Pancreas (tissue), 10 donors: ENCODE measurements at places on chromosomes 1 and 21. TPM values are rescaled to one million over a fixed set of nuclear protein-coding genes. Genes with fewer than 3 reads are reported as not detected.

Gene IVNS1ABP
- total RNA-seq, result 27.5 TPM

Gene GCSAML
- not detected for total RNA-seq

Gene EVA1C
- 10.0 TPM for total RNA-seq

Gene SDHC
- total RNA-seq, result 38.7 TPM

DNA sequence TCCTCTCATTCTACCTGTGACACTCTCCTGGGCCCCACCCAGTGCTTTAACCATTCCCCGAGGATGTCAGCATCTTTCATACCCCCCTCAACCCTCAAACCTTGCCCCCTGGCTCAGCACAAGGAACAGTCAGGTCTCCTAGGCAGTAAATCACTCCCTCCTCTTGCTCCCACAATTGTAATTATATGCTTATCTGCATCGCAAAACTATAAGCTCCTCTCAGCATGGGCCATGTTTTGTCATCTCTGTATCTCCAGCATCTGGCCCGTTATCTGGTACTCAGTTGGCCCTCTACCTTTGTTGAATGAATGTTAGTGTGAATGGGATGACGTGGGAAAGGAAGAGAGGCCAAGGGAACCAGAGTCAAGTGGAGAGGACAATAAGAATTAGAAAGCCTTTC lies 2.8 kb upstream of the ELOVL1 start:
- DNase-seq, result no peak
- peaks cover 14% of the 10 kb centered on the region for H3K4me1 ChIP-seq
- no peak overlapping the region for H3K4me3 ChIP-seq
- H3K27ac ChIP-seq, result no peak overlapping the region
- H3K36me3 ChIP-seq, result no peaks in the 10 kb centered on the region

- H3K27ac ChIP-seq, result no peak overlapping the region
- no peaks in the 10 kb centered on the region for H3K27me3 ChIP-seq
- no peak overlapping the region for H3K4me3 ChIP-seq
- H3K4me1 ChIP-seq, result no peaks in the 10 kb centered on the region
These were observed 41.1 kb downstream of the PRKAA2 start for GRCh38 chr1:56686169-56686568.

DNA sequence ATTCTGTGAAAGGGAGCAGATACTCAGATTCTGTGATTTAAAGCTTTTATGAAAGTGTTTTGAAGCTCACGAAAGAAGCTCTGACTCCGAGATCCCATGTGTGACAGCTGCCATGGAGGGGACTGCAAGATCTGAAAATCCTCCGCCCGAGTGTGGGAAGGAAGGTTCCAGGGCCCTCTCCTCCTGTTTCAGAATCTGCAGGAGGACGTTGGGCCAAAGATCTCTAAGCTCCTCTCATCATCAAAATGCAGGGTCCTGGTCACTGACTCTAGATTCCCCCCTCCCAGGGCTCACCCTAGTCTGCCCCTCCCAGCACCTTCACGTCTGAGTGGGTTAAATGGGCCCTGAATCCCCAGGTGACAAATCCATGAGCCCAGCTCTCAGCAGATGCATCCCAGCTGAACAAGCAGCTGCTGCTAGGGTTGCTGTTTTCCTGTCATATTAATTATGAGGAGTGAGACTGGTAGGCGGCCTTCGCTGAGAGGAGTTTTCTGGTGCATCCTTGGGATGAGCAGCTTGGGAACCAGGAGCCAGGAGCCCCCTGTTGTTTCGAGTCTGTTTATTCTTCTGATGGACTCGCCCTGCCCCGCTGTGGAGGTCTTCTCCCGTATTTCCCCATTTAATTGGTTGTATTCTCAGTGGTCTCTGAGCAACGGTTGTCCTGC lies 402.0 kb downstream of the MATN1 start:
- H3K36me3 ChIP-seq, result no peaks in the 10 kb centered on the region
- H3K4me3 ChIP-seq, result no peak overlapping the region
- H3K27me3 ChIP-seq, result no peaks in the 10 kb centered on the region
- H3K4me1 ChIP-seq, result no peaks in the 10 kb centered on the region

GRCh38 chr1:168422203-168422847 lies 121.5 kb downstream of the XCL2 start:
- H3K27ac ChIP-seq, result no peak overlapping the region
- no peak overlapping the region for H3K4me3 ChIP-seq
- DNase-seq, result no peak
- no peaks in the 10 kb centered on the region for H3K36me3 ChIP-seq

GRCh38 chr1:96400089-96400488 lies 321.5 kb upstream of the PTBP2 start:
- H3K27me3 ChIP-seq, result no peaks in the 10 kb centered on the region
- no peaks in the 10 kb centered on the region for H3K4me1 ChIP-seq
- no peak for DNase-seq
- H3K36me3 ChIP-seq, result no peaks in the 10 kb centered on the region

DNA sequence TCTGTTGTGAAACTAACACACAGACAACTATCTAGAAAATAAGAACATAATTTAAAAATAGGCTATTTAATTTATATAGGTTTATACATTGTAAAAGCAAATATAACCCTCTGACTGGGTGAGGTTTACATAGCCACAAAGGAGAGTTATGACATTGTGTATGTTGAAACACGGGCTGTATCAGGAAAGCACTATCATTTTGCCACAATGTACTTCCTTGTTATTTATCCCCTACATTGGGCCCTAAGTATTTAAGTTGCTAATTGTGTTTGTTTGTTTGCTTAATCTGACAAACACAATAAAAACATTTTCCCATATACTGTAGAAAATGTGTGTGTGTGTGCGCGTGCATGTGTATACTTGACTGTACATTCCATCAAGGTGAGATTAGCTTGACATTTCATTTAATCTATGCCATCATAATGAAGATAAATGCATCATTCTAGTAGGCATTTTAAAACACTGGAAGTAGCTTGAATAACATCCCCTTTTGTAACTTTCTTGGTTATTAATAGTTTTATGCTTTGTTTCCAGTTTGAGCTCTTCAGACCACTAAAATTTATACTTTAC lies 72.1 kb downstream of the RGS13 start:
- H3K27me3 ChIP-seq, result no peaks in the 10 kb centered on the region
- H3K4me3 ChIP-seq, result no peak overlapping the region
- DNase-seq, result no peak
- no peaks in the 10 kb centered on the region for H3K4me1 ChIP-seq
- H3K36me3 ChIP-seq, result no peaks in the 10 kb centered on the region

- no peak overlapping the region for H3K27ac ChIP-seq
- no peaks in the 10 kb centered on the region for H3K4me1 ChIP-seq
- DNase-seq, result no peak
- H3K27me3 ChIP-seq, result no peaks in the 10 kb centered on the region
These were observed 64.9 kb upstream of the DMRTB1 start for GRCh38 chr1:53394306-53394705.

- no peak overlapping the region for H3K4me3 ChIP-seq
- no peaks in the 10 kb centered on the region for H3K36me3 ChIP-seq
- H3K4me1 ChIP-seq, result peaks cover 10% of the 10 kb centered on the region
- DNase-seq, result no peak
These were observed 54.1 kb downstream of the LUZP1 start for GRCh38 chr1:23114424-23115079.

DNA sequence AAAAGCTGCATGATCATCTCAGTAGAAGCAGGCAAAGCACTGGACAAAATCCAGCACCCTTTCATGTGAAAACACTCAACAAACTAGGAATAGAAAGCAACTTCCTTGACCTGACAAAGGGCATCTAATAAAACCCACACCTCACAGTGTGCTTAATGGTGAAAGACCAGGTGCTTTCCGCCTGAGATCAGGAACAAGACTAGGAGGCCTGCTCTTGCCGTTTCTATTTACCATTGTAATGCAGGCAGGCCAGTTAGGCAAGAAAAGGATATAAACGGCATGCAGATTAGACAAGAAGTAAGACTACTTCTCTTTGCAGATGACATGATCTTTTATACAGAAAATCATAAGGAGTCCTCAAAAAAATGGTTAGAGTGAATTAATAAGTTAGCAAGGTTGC lies 37.2 kb downstream of the SLC37A1 start:
- DNase-seq, result no peak
- H3K27me3 ChIP-seq, result no peaks in the 10 kb centered on the region
- H3K27ac ChIP-seq, result no peak overlapping the region
- peaks cover 12% of the 10 kb centered on the region for H3K36me3 ChIP-seq
- H3K4me1 ChIP-seq, result no peaks in the 10 kb centered on the region
- H3K4me3 ChIP-seq, result no peak overlapping the region

DNA sequence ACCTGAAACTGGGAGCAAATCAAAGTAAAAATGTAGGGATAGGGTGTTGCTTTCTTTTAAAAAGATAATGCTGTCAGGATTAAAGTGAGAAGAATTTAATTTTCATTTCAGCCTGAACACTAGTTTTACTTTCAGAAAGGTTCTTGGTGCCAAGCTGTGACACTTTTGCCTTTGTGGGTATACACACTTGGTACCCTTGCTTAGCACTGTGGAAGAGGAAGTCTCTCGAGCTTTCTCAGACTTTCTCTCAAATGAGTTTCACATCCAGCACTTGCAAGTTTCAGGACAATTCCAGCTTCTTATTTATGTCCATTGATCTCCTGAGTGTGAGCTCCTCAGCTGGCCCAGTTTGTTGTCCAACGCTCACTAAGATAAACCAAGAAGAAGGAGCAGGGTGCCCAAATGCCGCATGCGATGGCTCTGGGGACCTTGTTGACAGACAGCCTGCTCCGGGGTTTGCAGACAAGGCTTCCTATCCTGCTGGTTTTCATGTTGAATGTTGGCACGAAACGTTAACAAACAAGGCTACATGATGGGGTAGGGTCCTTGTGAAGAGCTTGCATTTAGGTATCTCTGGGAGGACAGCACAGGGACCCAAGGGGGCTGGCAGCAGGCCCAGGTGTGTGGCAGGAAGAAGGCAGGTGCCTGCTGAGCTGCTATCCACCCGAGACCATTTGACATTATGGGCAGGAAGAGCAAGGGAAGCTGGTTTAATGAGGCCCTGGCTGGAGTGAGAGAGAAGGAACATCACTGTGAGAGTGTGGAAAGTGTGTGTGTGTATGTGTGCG lies 79.7 kb downstream of the POFUT2 start:
- H3K36me3 ChIP-seq, result no peaks in the 10 kb centered on the region
- H3K4me3 ChIP-seq, result no peak overlapping the region
- no peaks in the 10 kb centered on the region for H3K4me1 ChIP-seq
- no peak overlapping the region for H3K27ac ChIP-seq
- no peak for DNase-seq

DNA sequence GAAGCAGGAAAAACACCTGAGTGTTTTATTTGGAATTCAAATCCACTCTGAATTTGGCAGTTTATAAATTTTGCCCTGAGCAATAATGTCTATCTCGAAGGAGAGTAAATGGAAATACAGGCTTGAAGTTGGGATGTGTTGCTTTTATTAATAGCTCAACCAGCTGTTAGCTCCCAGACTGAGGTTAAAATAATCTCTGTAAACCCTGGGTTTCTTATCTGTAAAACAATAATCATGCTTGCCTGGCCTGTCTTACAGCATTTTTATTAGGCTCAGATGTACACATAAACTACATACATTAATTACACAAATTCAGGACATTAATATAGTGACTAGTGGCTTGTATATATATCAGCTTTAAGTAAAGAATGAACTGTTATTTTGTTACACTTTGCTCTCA lies 148.5 kb downstream of the GALNT2 start:
- H3K4me3 ChIP-seq, result no peak overlapping the region
- H3K36me3 ChIP-seq, result no peaks in the 10 kb centered on the region
- DNase-seq, result no peak
- H3K4me1 ChIP-seq, result peaks cover 64% of the 10 kb centered on the region
- H3K27me3 ChIP-seq, result no peaks in the 10 kb centered on the region
- H3K27ac ChIP-seq, result peak overlapping the region; percentile 44

DNA sequence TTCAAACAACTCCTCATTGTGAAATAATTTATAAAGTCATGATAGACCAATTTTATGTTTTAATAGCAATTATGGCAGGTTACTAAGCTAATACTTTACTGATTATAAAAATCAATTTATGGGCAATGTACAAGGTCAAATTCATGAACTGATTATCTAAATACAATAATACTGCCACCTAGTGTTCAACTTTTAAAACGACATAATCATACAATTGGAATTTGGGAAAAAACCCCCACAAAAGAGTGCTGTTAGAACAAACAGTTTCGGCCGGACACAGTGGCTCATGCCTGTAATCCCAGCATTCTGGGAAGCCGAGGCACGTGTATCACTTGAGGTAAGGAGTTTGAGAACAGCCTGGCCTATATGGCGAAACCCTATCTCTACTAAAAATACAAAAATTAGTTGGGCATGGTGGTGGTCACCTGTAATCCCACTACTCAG lies 14.0 kb downstream of the GTF2B start:
- H3K27ac ChIP-seq, result no peak overlapping the region
- peaks cover 27% of the 10 kb centered on the region for H3K4me1 ChIP-seq
- H3K36me3 ChIP-seq, result no peaks in the 10 kb centered on the region
- H3K4me3 ChIP-seq, result no peak overlapping the region
- no peak for DNase-seq

DNA sequence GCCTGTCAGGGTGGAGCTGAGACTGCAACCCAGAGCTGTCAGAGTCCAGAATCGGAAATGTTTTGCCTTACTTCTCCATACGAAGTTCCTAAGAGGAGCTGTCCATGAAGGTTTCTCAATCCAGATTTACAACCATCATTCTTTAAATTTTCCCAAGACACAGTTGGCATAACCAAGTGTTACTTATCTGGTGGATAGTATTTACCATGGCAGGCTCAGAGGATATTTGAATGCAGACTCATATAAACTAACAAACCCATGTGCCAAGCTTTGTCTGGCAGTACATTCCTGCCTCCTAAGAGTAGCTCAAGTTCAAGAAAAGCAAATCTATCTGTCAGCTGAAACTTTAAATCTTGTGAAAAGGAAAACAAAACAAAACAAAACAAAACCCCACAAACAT lies 267.9 kb downstream of the ZNF326 start:
- no peaks in the 10 kb centered on the region for H3K27me3 ChIP-seq
- no peaks in the 10 kb centered on the region for H3K36me3 ChIP-seq
- DNase-seq, result no peak
- no peaks in the 10 kb centered on the region for H3K4me1 ChIP-seq
- H3K27ac ChIP-seq, result no peak overlapping the region
- H3K4me3 ChIP-seq, result no peak overlapping the region

- no peak for DNase-seq
- no peak overlapping the region for H3K4me3 ChIP-seq
- H3K4me1 ChIP-seq, result no peaks in the 10 kb centered on the region
- H3K36me3 ChIP-seq, result no peaks in the 10 kb centered on the region
- H3K27me3 ChIP-seq, result no peaks in the 10 kb centered on the region
- H3K27ac ChIP-seq, result no peak overlapping the region
These were observed 80.9 kb downstream of the PCBP3 start for GRCh38 chr21:45724345-45724961.

DNA sequence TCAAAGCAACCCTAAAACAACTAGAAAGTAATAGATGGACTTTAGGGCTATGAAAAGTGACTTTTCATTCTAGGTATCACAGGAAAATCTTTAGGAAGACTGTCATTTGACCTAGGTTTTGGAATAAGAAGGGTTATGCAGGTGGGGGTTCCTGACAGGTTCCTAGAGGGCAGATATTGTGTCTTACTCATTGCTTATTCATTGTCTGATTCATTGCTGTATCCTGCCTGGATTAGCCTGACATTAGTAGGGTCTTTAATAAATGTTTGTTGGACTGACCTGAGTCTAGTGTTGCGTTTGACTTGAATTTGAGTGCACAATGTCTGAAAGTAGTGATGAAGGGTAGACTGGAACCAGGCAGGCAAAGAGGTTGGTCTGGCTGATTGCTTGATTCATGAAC lies 6.0 kb downstream of the FNBP1L start:
- H3K27me3 ChIP-seq, result no peaks in the 10 kb centered on the region
- H3K36me3 ChIP-seq, result no peaks in the 10 kb centered on the region
- no peak overlapping the region for H3K27ac ChIP-seq
- no peak for DNase-seq
- H3K4me1 ChIP-seq, result peaks cover 20% of the 10 kb centered on the region

- H3K27ac ChIP-seq, result no peak overlapping the region
- H3K4me3 ChIP-seq, result no peak overlapping the region
- no peak for DNase-seq
- no peaks in the 10 kb centered on the region for H3K4me1 ChIP-seq
- no peaks in the 10 kb centered on the region for H3K36me3 ChIP-seq
These were observed 43.6 kb upstream of the PDE9A start for GRCh38 chr21:42609811-42610210.
